ENCODE measurements at places on chromosomes 3 and 15.
A peak's percentile ranks its signal among the peaks of the same experiment; 100 is the strongest.

- DNase-seq: no peak
Measured at GRCh38 chr3:158443632-158444031, 127.4 kb upstream of the MLF1 start.

DNA sequence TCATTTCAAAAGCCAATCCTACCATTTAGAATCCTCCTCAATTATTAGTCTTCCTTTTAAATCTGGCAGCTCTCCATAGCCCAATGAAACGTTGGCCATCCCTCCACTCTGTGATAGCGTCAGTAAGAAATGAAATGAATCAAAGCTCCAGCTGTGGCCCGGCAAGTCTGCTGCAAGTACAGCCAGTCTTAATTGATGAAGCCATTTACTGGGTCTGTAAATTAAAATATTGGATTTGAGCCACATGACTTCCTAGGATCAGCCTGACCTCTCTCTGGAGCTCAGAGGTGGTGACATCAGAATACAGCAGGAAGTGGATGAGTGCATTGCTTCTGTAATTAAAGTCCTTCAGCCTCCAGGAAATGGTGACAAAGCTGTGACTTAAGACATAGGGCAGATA is 347.0 kb upstream of the LMCD1 start:
- DNase-seq: no peak

DNA sequence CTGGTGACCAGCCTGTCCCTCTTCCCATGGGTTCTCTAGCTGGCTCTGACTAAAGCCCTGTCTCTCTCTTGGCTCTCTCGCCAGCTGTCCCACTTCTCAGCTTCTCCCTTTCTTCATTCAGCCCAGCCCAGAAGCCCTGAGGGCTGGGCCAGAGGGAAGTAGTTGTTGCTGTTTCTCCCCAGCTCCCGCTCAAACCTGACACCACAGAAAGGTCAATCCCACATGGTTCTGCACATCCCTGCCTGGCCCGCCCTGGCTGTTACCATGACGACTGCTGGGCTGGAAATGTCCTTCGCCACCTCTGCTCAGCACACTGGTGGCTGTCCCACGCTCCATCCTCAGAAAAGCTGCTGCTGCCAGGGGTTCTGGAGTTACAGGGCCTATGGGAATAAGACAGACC is 25.9 kb downstream of the CCDC32 start:
- no peak for DNase-seq

DNA sequence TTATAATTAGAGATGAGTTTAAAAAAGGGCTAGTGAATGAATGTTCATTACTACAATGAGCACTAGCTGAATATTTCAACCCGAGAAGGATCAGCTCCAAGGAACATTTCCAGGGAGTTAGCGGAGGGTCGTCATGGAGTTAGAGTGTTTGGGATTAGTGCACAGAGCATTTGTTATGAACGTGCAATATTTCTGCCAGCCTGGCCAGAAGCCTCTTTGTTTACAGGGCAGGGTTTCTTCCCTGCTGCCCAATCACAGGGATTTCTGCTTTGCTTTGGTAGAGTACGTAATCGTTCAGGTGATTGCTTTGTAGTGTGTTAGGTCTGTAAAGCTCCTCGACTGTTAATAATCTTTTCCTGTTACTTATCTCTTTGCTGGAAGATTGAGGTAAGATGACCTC is 5.9 kb downstream of the CGNL1 start:
- no peak for DNase-seq

GRCh38 chr15:55402707-55403106 is 5.5 kb downstream of the CCPG1 start:
- DNase-seq: no peak

DNA sequence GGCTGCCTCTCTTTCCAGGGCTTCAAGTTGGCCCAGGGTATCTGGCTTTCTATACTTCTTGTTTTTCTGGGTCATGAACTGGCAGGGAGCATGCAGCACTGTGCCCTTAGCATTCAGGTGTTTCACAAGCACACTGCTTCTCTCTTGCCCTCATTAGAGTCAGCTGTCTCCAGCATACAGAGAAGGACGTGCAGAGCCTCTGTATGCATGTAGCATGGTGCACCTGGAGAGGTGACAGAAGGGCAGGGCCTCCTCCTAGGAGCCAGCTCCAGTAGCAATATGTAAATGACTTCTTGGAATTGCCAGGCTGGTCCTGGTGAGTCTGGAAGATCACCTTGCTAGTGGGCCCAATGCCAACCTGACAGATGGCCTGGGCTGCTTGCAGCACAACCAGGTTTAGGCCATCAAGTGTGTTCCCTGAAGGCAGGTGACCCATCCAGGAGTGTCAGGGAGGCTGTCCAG is 44.8 kb upstream of the ATP2C1 start:
- DNase-seq: no peak

- DNase-seq: no peak
Measured at GRCh38 chr3:43233062-43233461, 53.3 kb upstream of the SNRK start.

DNA sequence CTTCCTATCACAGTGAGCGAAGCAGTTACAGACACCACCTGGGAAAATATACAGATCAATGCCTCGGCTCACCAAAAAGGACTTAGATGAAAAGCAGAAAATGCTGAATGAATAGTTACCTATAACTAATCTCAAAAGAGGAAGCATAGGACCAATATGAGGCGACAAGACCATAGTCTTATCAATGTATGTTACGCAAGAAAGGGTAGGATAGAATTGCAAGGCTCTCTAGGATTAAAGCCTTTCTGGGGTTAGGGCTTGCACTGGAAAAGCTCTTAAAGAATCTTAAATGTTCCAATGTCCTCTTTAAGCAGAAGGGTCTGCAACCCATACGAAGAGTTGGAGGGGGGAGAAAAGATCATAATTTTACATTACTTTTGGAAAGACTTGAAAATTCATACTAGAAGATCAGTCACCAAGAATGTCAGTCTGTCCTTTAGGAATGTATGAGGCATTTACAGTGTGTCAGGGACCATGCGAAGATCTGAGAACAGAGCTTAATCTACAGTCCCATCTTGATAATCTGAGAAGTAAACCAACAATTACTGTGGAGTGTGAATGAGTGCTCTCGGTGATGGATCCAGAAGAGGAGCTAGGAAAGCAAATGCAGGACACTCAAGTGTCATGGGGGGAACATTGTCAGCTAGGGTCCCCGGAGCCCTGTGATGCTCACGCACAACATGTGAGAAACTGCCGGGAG is 185.9 kb downstream of the GREM1 start:
- DNase-seq: no peak

DNA sequence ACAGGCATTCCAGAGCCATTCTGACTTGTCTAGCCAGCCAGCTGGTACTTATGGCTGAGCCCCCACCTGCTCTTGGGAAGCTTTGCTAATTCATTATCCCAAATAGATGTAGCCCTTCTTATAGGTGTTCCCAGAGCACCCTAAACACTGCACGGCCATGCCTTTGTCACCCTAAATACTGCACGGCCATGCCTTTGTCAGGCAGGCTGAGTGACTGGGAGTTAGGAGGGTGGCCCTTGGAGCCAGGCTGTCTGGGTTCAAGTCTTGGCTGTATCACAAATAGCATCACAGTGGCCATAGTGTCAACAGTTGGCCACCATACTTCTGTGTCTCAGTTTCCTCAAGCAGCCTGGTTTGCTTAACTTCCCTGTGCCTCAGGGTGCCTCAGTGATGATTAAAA is 292.3 kb downstream of the ADAMTS17 start:
- no peak for DNase-seq

DNA sequence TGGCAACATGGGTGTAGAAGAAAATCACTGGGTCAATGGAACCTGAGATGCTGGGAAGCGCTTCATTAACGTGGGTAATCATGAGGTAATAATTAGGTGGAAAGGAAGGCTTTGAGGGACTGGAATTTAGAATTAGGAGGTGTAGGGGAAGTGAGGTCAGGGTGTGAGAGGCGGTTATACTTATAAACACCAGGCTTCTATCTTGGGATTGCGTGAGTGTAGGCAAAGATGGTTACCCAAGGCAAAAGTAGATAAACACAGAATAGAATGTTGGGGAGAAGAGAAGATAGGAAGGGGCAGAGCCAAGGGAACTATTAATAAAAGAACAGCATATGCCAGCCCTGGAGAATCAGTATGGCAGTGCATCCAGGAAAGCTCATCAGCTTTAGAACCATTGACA is 3.3 kb upstream of the AQP9 start:
- DNase-seq: no peak

DNA sequence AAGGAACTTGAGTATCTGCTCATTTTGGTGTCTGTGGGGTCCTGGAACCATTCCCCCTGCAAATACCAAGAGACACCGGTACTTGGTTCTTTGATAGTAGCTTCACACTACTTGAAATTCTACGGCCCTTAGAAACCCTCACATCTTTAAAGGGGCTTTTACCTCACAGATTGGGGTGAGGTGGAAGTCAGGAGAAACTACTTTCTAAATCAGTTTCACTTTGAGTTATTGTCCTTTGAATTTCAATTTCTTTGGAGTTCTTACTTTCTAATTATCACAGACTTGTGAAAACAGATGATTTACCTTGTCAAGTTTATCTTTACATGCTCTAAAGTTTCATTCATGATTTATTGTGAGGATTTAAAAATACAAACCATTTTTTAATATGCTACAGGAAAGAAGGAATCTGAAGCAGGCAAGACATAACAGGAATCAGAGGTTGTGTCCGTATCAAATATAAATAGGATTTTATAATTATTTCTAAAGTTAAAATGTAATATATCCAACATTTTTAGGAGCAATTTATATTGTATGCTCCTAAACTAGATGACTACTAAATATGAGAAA is 98.9 kb downstream of the NEDD4 start:
- DNase-seq: peak; percentile 13

GRCh38 chr3:159619341-159619885 is 369.2 kb upstream of the IL12A start:
- no peak for DNase-seq

- no peak for DNase-seq
Measured at GRCh38 chr3:71215351-71215750, 368.2 kb downstream of the FOXP1 start.

DNA sequence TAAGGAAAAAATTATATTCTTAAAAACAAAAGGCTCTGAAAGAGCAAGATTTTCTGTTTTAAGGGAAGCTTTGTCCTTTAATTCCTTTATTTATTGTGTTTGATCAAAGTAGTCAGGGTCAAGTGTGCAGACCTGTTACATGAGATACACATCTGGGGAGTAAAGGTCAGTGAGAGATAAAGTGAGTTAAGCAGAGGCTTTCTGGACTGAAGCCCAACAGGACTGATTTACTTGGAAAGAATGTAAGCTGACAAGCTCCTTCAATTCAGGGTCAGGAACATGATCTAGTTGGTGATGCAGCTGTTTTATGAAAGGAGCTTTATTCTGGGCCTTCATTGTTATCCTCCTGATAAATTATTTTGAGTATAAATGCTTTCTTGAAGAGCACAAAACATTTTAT is 20.7 kb upstream of the OTOL1 start:
- no peak for DNase-seq

All from GM13977 (cell line).